ENCODE measurements at places on chromosomes 11 and 22. TPM values are rescaled to one million over a fixed set of nuclear protein-coding genes. Genes with fewer than 3 reads are reported as not detected.
A peak's percentile ranks its signal among the peaks of the same experiment; 100 is the strongest.

The CST6 gene
- not detected for total RNA-seq

The SHANK3 gene
- 13.1 TPM for total RNA-seq

The ANO5 gene
- 4.1 TPM for total RNA-seq

The XNDC1N gene
- total RNA-seq: 15.6 TPM

The CAPN5 gene
- total RNA-seq: 17.9 TPM

- H3K4me1 ChIP-seq: peaks cover 10% of the 10 kb centered on the region
- no peaks in the 10 kb centered on the region for H3K27me3 ChIP-seq
- peaks cover 17% of the 10 kb centered on the region for H3K36me3 ChIP-seq
- no peak for DNase-seq
These were observed at the start of gene FERMT3 for GRCh38 chr11:64206457-64207255. FERMT3 (plus strand) TSS chr11:64206721; CDS start chr11:64207365, 644 bp downstream.

The PRR33 gene
- not detected for total RNA-seq

GRCh38 chr11:72856551-72857345 lies 42.5 kb downstream of the ATG16L2 start:
- no peak overlapping the region for H3K27ac ChIP-seq
- H3K4me3 ChIP-seq: no peak overlapping the region
- DNase-seq: no peak
- peaks cover 4% of the 10 kb centered on the region for H3K36me3 ChIP-seq
- no peaks in the 10 kb centered on the region for H3K27me3 ChIP-seq

The CCDC87 gene
- total RNA-seq: 0.94 TPM

GRCh38 chr11:64859542-64860414 lies 15.3 kb upstream of the CDC42BPG start:
- peak overlapping the region; percentile 34 for H3K27ac ChIP-seq
- no peak overlapping the region for H3K4me3 ChIP-seq
- no peak for DNase-seq
- H3K36me3 ChIP-seq: peaks cover 4% of the 10 kb centered on the region

- peaks cover 10% of the 10 kb centered on the region for H3K36me3 ChIP-seq
- H3K4me1 ChIP-seq: peaks cover 21% of the 10 kb centered on the region
- no peak for DNase-seq
- no peaks in the 10 kb centered on the region for H3K27me3 ChIP-seq
- no peak overlapping the region for H3K4me3 ChIP-seq
These were observed 95.3 kb downstream of the CCDC83 start for GRCh38 chr11:85950317-85951048.

DNA sequence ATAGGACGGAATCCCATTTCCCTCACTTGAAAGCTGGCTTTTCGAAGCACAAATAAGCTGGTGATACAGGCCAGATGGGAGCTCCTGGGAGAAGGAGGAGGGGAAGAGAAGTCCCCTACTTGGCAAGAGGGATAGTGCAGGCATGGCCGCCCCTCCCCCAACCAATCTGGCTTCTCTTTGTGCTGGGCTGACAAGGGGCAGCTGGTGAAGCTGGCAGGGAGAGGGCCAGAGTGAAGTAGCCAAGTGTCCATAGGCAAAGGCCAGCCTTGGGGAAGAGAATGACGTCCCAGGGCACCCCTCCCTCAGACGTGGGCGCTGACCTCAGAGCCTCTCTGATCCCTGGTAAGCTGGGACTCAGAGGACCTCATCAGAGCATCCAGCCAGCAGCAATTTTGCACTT lies 78.7 kb upstream of the GRAMD1B start:
- no peak overlapping the region for H3K27ac ChIP-seq
- H3K36me3 ChIP-seq: no peaks in the 10 kb centered on the region
- no peak overlapping the region for H3K4me3 ChIP-seq
- H3K4me1 ChIP-seq: no peaks in the 10 kb centered on the region
- H3K27me3 ChIP-seq: peaks cover 27% of the 10 kb centered on the region

GRCh38 chr11:128695539-128696221 lies 1.8 kb downstream of the FLI1 start:
- H3K4me3 ChIP-seq: peak overlapping the region; percentile 88
- peaks cover 6% of the 10 kb centered on the region for H3K36me3 ChIP-seq
- peaks cover 83% of the 10 kb centered on the region for H3K27me3 ChIP-seq
- no peak for DNase-seq

The ACAD8 gene
- 29.8 TPM for total RNA-seq

DNA sequence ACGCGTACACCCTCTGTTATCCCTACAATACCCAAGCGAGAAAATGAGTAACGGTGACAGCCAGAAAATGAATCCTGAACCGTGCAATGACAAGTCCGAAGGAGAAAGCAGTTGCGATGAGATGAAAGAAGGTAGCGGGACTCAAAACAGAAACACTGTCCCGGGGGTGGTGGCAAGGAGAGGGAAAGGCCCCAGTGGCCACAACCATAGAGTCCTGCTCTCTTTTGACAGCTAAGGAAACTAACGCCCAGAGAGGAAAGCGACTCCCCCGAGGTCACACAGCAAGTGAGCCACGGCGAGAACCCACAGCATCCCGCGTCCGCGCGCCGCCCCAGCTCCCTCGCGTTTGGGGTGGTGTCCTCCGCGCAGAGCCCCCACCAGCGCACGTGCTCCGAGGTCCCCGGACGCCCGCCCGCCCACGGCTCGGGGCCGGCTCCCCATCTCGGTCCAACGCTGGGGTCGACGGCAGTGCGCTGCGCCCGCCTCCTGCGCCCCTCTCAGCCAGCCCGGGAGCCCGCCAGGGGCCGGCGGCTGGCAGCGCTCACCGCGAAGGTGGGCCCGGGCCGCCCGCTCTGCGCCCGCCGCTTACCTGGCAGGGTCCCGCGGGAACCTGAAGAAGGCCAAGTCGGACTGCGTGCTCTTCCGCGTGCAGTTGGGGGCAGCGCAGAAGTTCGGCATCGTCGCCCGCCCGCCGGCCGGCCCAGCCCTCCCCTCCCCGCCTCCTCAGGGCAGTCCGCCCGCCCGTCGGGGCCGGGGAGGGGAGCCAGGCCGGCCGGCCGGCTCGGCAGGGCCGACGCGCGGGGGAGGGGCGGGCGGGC lies 564 bp downstream of the THAP12 start:
- H3K4me3 ChIP-seq: peak overlapping the region; percentile 97
- H3K27me3 ChIP-seq: no peaks in the 10 kb centered on the region
- peak overlapping the region; percentile 94 for H3K27ac ChIP-seq
- H3K4me1 ChIP-seq: peaks cover 36% of the 10 kb centered on the region
- H3K36me3 ChIP-seq: peaks cover 7% of the 10 kb centered on the region

- H3K4me1 ChIP-seq: peaks cover 10% of the 10 kb centered on the region
- peaks cover 20% of the 10 kb centered on the region for H3K27me3 ChIP-seq
- no peaks in the 10 kb centered on the region for H3K36me3 ChIP-seq
- H3K27ac ChIP-seq: no peak overlapping the region
These were observed 110.6 kb downstream of the NECTIN1 start for GRCh38 chr11:119618208-119618909.

DNA sequence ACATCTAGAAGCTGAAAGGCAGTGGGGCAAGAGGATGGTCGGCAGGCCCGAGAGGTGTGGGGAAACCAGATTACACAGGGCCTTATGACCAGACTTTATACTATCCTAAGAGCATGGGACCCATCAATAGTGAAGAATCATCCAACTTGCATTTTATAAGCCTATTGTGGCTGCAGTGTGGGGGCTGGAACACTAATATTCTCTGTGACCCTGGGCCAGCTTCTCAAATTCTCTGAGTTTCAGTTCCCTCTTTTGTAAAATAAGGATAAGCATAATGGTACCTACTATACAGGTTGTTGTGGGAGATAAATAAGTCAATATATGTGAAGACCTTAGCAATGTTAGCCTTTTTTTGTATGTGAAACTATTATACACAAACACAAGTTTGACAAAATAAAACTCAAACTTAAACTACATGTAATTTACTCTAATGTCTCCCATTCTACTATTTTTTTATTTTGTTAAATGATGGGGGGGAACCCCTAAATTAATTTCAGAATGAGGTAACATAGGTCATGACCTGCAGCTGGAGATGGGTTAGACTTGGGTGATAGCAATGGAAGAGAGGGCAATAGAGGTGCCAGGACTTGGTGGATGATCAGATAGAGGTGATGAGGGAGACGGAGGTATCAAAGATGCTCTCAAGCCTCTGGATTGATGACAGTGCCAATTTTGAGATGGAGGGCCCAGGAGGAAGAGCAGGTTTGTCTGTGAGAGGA lies 30.1 kb downstream of the SMCO4 start:
- no peak overlapping the region for H3K27ac ChIP-seq
- H3K4me1 ChIP-seq: peaks cover 13% of the 10 kb centered on the region
- no peak for DNase-seq
- H3K36me3 ChIP-seq: peaks cover 5% of the 10 kb centered on the region
- H3K27me3 ChIP-seq: peaks cover 3% of the 10 kb centered on the region

DNA sequence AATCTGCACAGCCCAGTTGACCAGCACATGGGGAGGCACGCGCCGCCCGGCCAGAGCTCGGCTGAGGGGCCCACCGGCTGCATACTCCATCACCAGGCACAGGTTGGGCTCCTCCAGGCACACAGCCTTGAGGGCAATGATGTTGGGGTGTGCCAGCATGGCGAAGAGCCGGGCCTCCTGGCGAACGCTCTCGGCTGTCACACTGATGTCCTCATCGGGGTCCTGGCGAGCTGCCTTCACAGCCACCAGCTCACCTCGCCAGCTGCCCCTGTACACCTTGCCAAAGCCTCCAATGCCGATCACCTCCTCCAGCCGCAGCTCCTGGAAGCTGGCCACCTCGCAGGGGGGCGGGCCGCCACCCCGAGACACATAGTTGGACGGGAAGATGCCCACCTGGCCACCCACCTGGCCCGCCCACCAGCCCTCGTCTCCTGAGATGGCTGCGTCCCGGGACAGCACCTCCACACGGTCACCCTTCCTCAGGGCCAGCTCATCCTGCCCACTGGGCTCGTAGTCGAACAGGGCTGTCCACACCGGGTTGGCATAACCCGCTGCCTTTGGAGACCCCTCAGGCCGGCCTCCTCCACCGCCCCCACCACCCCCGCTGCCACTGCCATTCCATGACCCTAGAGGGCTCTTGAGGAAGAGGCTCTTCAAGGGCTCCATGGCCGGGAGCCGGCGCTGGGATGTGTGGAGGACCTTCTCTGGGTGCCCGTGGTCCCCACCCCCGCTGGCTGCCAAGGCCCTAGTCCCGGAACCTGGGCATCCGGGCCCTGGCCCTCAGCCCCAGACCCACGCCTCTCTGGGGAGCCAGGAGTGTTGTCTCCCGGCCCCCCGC lies 711 bp downstream of the MAP3K11 start:
- no peaks in the 10 kb centered on the region for H3K27me3 ChIP-seq
- DNase-seq: no peak
- peak overlapping the region; percentile 65 for H3K4me3 ChIP-seq
- peak overlapping the region; percentile 73 for H3K27ac ChIP-seq
- peaks cover 31% of the 10 kb centered on the region for H3K4me1 ChIP-seq

The MFRP gene
- not detected for total RNA-seq

The TRIM49D2 gene
- not detected for total RNA-seq

The MRGPRE gene
- total RNA-seq: not detected

DNA sequence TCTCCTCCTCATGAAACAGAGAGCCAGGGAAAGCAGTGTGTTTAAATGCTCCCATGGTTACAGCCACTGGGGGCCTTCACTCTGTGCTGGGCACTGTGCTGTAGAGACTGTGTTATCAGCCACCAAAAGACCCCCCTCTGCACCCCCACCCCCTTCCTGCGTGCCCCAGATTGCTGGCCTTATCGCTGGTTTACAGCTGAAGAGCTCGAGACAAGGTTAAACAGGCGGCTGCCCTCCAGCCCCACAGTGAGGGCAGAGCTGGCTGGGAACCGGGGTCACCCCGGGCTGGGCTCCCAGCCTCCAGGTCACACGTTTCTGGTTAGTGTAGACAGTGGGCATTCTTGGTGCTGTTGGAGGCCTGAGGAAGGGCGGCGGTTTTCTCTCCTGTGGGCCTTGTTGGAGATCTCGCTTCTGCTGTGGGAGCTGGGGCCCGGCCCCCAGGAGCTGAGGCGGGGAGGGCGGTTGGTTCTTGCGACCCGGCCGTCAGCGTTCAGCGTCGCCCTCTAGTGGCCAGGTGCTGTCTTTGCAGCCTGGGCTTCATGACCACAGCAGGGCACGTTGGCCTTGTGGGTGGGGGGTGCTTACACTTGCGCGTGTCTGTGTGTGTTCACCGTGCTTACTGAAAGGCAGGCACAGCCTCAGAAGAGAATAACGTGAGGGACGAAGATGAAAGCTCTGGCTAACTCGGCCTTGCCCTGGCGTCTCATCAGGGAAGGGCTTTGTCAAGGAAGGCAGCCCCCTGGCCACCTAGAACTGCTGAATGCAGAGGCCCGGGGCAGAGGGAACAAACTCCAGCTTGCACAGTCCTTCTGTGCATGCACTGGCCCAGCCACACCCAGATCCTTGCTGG lies 40.8 kb downstream of the TBC1D22A start:
- no peak overlapping the region for H3K27ac ChIP-seq
- peak; percentile 65 for DNase-seq
- peaks cover 17% of the 10 kb centered on the region for H3K36me3 ChIP-seq
- no peaks in the 10 kb centered on the region for H3K27me3 ChIP-seq

DNA sequence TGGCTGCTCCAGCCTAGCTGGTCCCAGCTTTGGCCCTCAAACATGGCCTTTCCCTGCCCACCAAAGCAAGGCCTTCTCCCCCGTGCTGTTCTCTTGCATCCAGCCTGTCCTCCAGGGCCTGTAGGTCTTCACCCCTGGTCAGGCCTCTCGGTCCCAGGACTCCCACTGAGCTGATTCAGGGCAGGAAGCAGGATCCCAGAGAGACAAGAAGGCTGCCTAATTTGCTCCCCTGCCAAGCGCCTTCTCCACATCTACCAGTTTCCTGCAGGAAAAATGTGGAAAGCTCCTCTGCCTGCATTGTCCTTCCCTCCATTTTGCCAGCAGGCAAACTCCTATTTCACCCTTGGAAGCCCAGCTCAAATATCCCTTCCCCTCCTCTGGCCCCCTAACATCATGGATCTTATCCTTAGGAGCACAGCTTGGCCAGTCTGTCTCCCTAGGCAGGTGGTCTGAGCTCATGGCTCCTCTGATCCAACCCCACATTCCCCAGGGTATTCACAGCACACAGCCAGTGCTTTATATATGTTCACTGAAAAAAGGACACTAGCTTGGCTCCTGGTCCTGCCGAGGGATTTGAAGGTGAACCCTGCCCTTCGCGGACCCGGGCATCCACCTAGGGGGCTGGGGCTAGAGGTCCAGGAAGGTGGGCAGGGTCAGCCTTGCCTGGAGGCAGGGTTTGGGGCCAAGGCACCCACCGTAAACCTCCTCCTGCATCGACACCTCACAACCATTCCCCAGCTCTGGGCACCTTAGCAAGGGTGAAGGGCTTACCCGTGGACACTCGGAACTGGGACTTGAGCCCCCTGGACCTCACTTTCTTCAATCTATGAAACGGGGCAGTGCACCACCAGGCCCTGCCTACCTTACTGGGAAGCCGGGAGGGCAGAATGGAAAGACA lies 968 bp downstream of the RHBDD3 start:
- H3K36me3 ChIP-seq: peaks cover 32% of the 10 kb centered on the region
- peaks cover 4% of the 10 kb centered on the region for H3K27me3 ChIP-seq
- no peak for DNase-seq

Measured in type B pancreatic cell (in vitro differentiated cells).